ENCODE measurements at places on chromosomes 1 and 21.
A peak's percentile ranks its signal among the peaks of the same experiment; 100 is the strongest.

GRCh38 chr21:33047231-33047630 is 21.5 kb downstream of the OLIG2 start:
- no peak for DNase-seq

- DNase-seq = no peak
Measured at GRCh38 chr1:116947092-116947860, 37.6 kb downstream of the PTGFRN start.

DNA sequence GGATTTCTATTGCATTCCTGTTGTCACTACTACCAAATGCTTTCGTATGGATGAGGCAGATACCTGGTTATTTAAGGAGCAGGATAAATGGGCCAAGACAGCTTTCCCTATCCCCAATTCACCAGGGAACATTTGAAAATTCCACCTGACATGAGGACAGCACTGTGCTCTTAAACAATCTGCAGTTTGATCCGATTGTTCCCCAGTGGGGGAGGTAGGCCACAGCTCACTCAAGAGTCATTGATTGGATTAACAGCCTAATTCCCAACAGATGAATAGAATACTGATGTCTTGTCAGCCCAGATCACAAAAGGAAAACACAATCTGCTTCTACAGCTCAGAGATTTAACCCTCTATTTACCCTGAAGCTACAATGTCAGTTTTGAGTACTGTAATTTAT is 123.9 kb downstream of the LHX4 start:
- DNase-seq = no peak

DNA sequence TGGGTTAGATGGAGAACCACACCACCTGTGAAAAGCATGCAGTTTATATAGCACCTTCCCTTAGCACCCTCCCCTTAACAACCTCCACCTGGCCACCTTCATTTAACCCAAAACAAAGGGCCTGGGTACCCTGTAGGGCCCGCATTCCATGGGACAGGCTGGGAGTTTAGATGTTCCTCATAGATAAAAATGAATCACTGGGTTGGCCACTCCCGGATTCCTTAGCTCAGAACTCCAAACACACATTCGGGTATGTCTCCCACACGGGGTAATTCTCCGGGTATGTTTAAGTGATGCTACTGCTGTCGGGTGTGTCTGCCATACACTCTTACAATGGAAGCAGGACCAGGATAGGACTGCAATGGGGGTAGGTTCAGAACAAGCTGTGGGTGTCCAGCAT is 43.9 kb upstream of the FOXO6 start:
- no peak for DNase-seq

DNA sequence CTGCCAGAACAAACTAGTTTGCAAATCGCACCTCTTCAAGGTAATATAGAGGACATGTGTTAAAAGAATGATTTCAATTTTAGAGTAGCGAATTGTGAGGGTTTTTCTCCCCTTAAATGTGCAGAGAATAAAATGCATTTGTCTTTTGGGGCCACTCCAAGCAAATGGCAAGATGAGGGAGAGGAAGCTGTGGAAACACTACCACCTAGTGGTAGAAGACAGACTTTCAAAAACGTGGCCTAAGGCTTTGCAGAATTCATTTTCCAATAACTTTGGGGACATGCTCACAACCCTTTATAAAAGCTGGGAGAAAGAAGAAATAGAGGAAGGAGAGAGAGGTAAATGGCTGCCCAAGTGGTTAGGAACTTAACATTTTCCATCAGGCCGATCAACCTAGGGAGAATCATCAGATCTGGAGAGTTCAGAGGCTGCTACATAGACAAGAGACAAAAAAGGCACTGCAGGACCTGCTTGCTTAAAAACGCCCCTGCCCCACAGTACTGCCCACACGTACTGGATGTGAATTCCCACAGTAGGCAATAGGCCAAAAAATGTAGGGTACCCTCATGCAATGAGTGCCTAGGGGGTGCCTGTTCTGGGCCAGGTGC is 15.7 kb upstream of the RCAN1 start:
- no peak for DNase-seq

GRCh38 chr1:160652924-160653619 is 6.2 kb upstream of the SLAMF1 start:
- no peak for DNase-seq

- no peak for DNase-seq
Measured at GRCh38 chr1:58904299-58905125, 120.7 kb upstream of the JUN start.

DNA sequence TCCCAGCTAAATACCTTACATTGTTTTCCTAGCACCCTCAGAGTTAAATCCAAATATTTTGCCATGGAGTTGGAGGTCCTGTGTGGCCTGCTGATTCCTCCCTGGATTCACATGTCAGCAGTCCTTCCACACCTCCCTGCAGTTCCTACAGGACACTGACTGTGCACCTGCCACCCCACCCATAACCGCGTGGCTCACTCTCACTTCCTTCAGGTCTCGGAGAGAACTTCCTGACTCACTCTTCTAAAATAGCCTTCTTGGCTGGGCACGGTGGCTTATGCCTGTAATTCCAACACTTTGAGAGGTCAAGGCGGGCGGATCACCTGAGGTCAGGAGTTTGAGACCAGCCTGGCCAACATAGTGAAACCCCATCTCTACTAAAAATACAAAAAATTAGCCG is 8.4 kb upstream of the CAMTA1 start:
- DNase-seq = no peak

- no peak for DNase-seq
Measured at GRCh38 chr1:203251466-203251865, 22.0 kb upstream of the CHIT1 start.

DNA sequence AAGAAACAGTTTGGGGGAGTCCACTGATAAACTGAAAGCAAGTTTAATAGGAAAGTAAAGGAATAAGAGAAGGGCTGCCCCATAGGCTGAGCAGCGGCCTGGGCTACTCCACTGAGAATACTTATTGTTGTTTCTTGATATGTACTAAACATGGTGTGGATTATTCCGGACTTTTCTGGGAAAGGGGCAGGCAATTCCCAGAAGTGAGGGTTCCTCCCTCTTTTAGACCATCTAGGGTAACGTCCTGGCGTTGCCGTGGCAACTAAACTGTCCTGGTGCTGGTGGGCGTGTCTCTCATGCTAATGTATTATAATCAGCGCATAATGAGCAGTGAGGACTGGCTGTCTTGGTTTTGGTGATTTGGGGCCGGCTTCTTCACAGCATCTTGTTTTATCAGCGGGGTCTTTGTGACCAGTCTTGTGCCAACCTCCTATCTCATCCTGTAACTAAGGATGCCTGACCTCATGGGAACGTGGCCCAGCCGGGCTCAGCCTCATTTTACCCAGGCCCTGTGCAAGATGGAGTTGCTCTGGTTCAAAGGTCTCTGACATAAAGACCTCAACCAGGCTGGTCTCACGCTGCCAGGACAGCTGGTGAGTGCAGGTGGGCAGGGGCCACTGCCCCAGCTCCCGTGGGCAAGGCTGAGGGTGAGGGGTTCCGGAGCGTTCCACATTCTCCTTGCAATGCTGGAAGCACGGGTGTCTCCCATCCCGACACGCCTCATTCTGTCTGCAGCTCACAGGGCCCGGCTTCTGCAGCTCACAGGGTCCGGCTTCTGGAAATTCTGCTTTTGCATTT is 19.6 kb upstream of the C1orf159 start:
- DNase-seq = no peak

DNA sequence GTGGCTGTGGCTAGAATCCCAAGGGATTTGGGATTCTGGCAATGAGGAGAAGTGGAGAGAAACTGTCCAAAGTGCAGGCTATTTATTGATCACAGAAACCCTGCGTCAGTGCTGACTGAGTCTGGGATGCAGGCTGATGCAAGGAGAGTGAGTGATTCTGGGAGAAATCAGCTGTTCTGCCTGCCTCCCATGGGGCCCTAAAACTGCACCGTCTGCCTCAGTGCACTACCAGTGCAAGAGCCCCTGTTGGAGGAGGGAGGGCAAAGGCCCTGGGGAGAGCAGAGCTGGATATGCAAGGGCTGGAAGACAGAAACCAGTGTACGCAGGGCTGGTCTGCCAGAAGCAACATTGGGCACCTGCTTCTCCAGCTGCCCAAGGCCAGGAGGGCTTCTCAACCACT is 42.6 kb downstream of the C1orf198 start:
- no peak for DNase-seq

GRCh38 chr1:89608319-89608983 is 24.5 kb upstream of the LRRC8C start:
- DNase-seq = peak; percentile 64

- DNase-seq = no peak
Measured at GRCh38 chr1:236172041-236172579, 29.8 kb downstream of the GPR137B start.

DNA sequence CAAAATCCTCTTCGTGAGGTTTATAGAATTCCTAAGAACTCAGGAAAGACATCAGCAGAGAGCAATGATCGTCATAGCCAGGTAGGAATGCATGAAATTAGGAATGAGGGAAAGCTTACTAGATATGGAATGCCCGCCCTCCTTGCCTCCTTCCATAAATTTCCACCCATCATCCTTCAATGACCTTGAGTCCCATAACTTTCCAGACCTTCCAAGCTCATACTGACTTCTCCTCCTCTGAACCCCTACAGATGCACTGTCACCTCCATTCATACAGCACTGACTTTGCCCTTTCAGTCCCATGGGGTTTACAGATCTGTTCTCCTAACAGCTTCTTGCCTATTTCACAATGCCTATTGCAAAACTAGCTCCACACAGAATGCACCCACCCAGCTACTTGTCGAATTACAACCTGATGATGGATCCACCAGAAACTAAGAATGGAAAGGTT is 23.8 kb upstream of the PPP1R15B start:
- no peak for DNase-seq

DNA sequence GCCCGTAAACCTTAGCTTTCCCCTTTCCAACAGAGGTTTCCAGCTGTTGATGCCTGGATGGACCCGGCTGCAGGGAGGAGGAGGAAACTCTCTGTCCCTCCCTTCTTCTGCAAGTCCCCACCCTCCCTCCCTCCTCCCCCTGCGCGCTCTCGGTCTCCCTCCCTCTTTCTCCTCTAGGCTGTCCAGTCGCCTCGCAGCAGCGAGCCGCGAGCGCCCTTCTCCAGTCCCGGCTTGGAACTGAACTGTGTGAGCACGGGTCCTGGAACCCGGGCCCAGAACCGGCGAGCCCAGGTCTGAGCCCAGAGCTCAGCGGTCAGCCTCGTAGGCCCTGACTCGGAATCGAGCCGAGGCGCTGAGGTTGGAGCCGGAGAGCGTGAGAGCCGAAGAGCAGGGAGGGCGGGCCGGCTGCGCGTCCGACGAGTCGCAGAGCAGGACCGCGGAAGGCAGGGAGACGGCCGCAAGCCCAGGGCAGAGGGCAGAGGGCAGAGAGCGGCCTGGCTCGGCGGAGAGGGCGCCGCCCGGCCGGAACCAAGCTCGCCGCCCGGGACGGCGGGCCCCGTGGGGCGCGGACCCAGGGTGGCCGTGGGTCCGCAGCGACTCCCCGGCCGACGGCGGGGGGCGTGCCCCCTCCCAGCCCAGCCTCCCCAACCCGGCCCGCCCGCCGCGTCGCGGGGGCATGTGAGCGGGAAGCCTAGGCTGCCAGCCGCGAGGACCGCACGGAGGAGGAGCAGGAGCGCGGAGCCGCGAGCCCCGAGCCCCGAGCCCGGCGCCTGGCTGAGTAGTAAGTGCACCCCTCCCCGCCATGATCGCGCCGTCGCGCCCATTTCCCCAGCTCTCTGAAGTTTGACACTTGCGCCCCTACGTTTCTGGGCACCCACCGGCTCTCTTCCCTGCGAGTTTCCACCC is at the start of gene SOX13:
Gene SOX13 (plus strand): TSS at position 185 of the 906 bp plus-strand sequence. CDS start 39,801 bp downstream, outside the sequence.
- DNase-seq = peak; percentile 10

- DNase-seq = no peak
Measured at GRCh38 chr1:70204600-70204999, 779 bp downstream of the LRRC40 start.

DNA sequence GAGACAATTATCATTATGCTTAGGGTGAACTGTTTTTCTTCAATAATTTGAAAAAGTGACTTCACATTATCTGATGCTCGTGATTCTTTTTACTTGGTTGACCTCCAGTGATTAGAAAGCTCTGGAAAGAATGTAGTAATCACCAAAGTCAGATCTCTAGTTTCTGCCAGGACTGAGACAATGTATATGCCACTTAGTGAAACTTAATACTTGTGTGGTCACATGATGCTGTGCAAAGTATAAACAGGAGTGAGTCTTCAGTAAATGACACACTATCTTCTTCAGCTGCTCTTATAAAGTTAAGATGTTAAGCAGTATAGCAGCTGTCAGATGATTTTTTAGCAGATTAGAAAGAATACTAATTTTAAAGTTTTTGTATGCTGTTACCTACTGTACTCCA is 17.2 kb downstream of the VCAM1 start:
- no peak for DNase-seq

DNA sequence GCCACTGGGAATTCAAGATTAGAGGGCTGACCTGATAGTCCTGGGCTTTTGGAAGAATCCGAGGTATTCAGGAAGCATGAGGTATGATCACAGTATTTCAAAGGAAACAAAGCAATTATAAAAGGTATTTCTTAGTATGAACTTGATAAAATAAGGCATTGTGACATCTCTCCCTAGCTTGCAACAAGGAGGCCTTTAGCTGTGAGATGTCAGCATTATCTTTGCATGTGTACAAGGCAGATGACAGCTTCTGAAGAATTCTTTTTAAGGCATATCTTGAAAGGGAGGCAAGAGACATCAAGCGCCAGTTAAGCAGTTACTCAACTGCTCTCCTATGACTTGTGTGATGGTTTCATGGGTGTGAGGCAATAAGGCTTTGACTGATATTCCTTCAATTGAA is 1123.7 kb downstream of the PLA2G4A start:
- DNase-seq = no peak
